Activated T-helper 1 cell treated with anti-CD3 and anti-CD28 coated beads, Interleukin-2, amount 50 U/mL, for 16 hours (primary cell): ENCODE measurements at places on chromosomes 7 and 10.

GRCh38 chr7:74355091-74355490 lies 65.9 kb downstream of the CLIP2 start:
- no peak for DNase-seq

DNA sequence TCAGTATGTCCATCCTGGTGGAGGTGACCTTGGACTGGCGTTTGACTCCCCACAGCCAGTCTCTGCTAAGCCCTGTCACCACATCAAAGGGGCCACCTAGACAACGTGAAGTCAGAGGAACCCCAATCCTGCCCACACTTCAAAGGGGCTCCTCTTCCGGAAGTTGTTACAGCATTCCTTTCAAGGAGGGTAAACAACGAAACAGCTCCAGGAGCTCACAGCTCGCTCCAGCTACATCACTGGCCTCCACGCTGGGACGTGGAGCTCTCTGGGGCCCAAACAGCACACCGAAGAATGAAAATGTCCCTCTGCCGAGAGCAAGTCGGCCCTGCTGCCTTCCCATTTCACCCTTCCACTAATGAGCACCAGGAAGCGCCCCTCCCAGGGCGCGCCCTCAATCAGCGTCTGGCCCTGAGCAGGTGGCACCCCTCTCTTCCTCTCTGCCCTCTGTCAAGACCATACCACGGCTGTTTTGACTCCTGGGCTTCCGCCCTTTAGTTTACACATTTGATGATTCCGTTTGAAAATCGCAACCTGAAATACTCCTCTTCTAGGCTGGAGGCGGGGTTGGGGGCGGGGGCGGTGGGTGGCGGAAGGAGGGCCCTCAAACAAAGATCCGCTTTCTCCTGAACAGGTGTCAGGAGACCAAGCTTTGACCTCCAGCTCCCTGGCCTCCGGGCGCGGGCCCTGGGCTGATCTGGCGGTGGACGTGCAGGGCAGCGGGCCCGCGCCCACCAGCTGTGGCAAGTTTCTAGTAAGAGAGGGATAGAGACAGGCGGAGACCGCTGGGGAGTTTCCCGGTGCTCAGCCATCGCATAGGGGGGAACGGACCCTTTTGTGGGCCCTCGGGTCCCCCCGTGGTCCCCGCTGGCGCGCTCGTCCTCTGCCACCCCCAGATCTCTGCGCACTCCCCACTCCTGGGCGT lies 53.1 kb upstream of the KDM7A start:
- peak; percentile 48 for DNase-seq

DNA sequence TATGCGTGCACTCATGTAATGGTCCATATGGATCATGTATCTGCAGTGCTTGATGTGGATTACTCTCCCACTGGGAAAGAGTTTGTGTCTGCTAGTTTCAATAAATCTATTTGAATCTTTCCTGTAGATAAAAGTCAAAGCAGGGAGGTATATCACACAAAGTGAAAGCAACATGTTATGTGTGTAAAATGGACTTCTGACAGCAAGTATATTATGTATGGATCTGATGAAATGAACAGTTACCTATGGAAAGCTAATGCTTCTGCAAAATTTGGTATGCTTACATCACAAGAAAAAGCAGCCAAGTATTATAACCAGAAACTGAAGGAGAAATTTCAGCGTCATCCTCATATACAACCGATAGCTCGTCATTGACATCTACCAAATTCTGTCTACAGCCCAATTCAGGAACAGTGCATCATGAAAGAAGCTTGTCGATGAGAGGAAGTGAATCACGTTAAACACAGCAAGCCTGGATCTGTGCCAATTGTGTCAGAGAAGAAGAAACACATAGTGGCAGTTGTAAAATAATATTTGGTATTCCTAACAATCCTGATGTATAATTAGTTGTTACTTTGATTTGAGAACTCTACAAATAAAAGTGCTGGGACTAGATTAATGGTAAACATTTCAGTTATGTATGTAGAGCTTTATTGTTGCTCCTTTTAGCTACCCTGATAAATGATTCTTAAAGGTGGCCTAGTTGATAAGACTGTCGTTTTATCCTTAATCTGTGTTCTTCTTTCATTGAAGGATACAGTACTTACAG lies 14.2 kb upstream of the SYPL1 start:
- DNase-seq: no peak

DNA sequence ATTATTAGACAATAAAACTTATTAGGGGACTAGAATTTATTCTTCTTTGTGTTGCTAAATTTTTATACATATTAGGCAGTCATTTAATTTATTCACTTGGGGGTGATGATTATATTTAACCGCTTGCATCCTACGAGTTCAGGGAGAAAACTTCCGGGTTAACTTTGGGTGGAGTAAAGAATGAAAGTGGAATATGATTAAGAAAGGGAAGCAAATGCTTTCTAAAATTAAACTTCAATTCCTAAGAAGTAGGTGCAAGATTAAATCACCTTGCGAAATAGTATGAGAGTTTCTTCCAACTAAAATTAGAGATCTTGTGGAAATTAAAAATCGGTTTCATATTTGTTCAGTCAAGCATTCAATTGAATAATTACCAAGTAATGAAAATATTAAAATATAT lies 33.5 kb downstream of the MRC1 start:
- DNase-seq: no peak

- no peak for DNase-seq
Measured at GRCh38 chr10:87053577-87054181, 33.6 kb downstream of the FAM25A start.

- DNase-seq: no peak
Measured at GRCh38 chr7:107210400-107210799, 41.6 kb downstream of the HBP1 start.

GRCh38 chr10:14815681-14816080 lies 22.2 kb downstream of the CDNF start:
- DNase-seq: no peak

- DNase-seq: no peak
Measured at GRCh38 chr7:269721-270120, 20.2 kb upstream of the FOXL3 start.

DNA sequence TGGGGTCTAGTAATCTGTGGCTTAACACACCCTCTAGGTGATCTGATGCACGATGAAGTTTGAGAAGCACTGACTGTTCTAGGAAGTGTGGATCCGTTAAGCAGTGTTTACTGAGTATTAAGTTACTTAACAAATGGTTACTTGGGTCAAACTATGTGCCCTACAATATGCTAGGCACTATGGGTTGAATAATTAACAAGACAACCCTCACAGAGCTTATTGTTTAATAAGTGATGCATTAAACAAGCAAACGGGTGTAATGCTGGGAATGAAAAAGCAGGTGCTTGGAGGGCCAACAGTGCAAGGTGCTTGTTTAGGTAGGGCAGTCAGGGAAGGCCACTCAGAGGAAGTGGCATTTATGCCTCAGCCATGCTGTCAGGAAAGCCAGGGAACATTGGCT lies 378.0 kb upstream of the PODXL start:
- no peak for DNase-seq

DNA sequence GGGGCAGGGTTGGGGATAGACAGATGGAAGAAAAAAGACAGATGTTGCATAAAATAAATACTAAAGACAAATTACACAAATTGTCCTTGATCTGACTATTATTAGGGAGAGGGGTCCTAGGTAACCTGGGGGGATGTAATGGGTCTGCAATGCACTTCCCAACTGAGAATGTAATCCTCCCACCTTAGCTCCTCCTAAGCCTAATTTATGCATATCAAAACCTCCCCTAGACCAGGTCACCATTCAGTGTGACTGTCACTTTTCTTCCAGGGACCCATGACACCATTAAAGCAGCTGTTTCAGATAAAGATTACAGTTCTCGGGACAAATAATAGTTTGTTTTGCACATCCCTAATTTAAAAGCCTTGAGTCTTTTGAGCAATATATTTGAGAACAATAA lies 133.9 kb upstream of the FEZF1 start:
- no peak for DNase-seq

DNA sequence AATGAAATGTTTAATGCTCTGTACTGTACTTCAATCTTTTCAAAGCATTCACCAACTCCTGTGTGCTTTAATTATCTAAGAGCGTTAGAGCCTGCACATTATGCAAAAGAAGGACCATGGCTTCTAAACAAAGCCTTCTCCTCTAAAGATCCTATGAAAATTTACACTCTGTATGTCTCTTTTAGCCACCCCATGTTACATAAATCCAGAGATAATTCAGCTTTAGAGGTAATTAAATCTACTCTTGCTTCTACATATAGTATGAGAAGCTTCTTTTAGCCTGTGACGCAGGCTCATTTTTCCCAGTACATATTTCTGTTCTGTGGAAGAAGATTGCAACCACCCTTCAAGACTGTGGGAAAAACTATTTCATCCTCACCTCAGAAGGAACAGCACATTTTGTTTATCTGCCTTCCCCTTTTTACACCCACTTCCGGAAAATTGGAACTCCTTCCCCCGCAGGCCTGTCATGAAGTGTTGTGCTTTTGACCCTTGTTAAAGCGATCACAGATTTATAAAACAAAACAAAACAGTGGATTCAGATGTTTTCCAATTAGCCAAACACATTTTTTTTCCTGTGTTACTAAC lies 8.1 kb upstream of the TAS2R16 start:
- no peak for DNase-seq

DNA sequence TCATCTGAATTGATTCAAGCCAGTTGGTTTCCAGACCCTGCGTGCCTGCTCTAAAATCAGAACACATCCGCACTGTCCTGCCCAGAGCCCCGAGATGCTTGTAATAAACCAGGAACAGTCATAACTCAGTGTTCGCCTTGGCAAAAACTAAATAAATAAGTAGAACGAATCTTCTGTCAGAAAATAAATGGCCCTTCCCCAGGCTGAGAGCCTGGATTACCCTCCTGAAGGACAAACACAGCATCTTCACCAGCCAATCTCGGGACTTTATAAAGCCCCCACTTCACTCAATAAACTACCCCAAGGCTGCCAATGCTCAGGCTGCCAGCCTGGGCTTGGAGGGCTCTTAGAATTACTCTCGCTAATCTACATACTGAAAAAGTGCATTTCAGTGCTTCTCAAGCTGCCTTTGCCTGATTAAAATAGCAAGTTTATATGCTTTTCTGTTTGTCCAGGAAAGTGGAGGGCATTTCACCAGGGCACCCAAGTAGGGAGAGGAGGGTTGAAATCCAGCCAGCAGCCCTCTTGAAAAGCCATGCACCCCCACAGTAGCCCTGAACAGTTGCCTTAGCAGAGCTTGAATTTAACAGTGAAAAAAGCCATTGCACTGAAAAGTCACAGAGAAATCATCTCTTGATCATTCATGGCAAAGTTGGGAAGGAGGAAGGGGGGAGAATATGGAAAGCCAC lies 136.6 kb downstream of the CALN1 start:
- no peak for DNase-seq

DNA sequence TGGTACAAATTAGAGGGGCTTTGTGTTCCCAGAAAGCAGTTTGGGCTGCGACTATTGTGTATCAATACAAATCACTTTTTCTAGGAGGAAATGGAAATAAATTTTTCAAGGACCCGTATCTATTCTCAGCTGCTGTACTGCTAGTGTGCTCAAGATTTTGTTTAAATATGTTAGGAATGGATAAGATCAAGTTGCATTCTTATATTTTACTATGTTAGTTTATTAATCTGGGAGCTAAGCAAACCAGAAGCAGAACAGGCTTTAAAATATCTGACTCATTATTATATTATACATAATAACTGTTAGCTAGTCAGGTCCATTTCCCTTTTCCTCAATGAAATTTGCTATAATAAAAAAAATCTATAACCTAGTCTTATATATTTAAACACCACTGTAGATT lies 11.1 kb upstream of the GLCCI1 start:
- no peak for DNase-seq

GRCh38 chr7:157620616-157621015 lies 283.8 kb downstream of the DNAJB6 start:
- DNase-seq: no peak

DNA sequence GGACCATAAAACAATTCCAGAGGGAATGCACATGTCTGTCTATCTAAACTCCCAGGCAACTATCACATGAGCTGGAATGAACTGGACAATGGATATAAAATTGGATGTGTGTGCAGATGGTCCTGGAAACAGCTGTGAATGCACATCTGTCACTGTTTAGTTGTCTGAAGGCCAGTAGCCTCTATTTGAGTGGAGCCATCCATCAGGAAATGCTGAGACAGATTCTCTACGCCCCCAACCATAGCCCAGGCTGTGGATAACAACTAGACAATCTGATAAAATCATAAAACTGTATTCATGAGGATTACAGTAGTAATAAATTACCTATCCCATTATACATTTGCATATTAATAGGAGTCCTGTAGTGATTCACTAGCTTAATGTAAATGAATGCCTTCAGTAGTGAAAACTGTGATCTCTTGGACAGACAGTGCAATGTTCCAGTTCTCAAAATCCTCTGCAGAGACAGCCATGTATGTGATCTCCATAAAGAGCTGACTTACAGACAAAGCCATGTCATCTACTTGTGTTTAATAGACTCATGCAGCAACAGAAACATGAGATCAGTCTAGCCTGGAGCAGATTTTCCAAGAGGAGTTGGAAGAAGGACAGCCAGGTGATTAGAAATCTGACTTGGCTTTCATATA lies 907.6 kb downstream of the KCNMA1 start:
- DNase-seq: no peak

DNA sequence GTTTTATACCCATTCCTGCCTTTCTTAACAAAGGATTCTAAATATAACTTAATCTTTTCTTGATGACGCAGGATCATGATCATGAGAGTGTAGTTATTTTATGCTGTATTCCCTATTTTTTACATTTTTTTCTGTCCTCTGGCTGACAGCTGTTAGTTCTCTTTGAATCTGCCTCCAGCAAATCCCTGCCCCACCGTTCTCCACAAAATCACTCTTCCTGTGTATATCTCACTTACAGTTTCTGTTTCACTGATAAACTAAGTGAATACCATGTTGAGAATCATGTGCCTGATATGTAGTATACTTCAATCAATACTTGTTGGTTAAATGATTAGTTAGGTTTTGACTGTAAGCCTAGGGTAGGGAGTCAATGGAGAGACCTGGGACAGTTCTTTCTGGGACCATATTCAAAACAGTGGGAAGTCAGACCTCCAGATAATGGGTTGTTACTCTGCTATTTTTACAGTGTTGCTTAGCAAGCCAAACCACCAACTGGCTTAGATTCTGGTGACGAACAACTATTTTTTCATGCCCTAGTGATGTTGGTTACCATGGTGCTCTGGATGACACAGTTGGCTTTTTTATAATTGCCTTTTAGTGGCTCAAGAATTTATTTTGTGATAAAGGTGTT lies 12.8 kb downstream of the CNNM1 start:
- DNase-seq: no peak

DNA sequence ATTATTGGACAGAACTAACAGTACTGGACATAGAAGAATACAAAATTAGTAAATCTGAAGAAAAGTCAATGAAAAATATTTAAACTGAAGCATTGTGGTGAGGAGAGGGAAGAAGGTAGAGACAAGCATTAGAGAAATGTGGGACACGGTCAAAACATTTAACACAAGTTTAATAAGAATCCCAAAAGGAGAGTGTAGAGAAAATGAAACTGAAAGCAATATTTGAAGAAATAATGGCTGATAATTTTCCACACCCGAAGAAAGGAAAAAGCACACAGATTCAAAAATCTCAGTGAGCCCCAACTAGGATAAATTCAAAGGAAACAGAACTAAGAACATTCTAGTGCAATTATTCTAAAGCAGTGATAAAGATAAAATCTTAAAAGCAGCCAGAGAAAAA lies 126.4 kb upstream of the LRRTM3 start:
- no peak for DNase-seq
